D721Med (cell line): ENCODE measurements at places on chromosomes 3 and 15.

DNA sequence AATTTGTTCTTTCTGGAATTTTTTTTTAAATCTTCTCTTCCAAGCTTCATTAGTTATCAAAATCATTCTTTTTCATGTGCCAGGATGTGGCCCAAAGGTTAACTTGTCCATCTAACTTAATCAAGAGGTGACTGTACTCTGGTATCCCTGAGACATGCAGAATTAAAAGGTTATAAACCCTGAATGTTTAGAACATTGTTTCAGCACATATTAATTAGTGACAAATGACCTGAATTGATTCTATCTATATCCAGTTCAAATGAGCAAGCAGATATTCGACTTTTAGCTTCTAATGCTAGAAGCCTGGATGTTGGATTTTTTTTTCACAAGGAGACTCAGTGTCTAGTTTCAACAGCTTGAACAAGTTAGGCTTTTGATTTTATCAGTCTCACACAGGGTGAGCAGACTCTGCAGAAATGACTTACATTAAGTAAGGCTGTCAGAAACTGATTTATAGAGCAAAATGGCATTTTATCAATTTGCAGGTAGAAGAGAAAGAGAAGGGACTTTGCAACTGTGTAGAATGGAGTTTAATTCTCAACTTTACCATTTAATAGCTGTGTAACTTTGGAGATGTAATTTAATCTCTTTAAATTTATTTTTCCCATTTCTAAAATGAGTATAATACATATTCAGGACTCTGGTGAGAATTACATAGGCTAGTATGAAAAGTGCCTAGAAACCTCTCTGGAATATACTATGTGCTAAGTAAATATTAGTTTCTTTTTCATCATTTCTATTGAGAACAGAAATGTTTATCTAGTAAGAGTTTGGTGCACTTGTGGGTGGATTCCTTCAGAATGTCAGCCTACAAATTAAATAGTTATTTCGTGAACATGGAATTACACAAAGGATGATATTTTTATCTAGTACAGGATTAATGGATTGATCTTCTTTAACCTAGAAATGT lies 100.0 kb downstream of the ALCAM start:
- no peak for DNase-seq

DNA sequence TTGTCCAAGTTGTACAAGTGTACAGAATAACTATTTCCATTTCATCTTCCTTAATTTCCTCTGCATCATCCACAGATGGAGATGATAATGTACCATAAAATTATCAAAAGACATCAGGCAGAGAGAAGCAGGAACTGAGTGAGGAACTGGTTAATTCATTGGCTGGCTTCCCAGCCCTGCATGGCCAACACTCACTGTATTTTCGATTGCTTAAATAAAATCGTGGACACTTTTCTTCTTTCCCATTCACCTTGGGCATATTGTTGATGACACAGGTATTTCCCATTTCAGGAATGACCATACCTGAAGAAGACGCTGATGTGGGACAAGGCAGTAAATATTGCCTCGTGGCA lies 144.2 kb upstream of the ABHD17C start:
- DNase-seq = no peak

DNA sequence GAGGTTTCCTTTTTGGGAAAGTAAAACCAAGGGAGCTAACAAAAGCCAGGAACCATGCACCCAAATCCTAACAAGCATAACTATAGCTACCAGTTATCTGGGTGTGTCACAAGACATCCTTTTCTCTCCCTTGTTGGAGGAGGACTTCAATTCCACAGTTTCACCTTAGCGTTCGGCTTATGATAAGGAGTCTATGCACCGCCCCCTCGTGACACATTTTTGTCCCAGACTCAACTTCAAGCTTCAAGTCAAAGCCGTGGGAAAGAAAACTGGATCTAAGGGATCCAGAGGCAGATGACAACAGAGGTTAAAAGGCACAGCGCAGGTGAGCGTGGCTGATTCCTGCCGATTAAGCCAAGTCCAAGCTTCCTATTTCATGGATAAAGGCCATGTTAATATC lies 13.9 kb upstream of the FXR1 start:
- no peak for DNase-seq

DNA sequence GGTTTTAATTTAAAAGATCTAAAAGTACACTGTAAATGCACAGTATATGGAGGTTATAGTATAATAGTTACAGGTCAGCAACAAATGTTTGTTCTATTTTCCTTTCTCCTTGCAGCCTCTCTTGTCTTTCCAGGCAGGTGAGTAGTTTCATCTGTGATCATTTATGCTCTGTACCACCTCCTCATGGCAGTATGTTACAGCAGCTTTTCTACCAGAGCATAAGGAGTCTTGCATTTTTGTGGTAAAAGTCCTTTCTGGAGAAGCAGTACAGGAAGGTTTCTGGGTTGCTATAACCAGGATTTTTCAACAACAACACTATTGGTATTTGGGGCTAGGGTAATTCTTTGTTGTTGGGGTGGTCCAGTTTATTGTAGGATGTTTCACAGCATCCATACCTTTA lies 59.5 kb downstream of the ZNF609 start:
- no peak for DNase-seq

GRCh38 chr3:176896640-176897039 lies 300.6 kb downstream of the TBL1XR1 start:
- DNase-seq = no peak

- DNase-seq = no peak
Observed at GRCh38 chr15:31500766-31501449, 174.3 kb downstream of the KLF13 start.

- no peak for DNase-seq
Observed at GRCh38 chr3:41029356-41029755, 169.9 kb upstream of the CTNNB1 start.

DNA sequence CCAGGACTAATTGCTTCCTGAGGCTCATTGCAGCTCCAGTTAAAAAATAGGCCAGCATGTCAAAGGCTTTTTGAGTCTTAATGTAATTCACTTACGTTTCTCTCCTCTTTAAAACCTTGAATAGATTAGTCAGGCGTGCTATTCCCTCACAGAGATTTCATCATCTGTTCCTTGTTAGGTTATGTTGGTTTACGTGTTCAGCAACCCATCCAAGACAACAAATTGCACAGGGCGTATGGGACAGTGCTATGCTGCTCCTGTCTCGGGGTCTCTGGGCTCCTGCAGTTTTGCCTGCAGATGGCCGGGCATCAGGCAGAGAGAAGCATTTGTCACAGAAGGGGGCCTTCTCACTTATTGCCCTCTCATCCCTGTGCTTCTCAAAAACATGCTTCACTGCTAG lies 117.1 kb downstream of the CHDH start:
- DNase-seq = no peak
